Stimulated activated CD4-positive, alpha-beta T cell treated with anti-CD3 and anti-CD28 coated beads, Interleukin-1b, Interleukin-23, amount 100 ng/mL, for 1 hour (primary cell): ENCODE measurements at places on chromosomes 6 and 20.

DNA sequence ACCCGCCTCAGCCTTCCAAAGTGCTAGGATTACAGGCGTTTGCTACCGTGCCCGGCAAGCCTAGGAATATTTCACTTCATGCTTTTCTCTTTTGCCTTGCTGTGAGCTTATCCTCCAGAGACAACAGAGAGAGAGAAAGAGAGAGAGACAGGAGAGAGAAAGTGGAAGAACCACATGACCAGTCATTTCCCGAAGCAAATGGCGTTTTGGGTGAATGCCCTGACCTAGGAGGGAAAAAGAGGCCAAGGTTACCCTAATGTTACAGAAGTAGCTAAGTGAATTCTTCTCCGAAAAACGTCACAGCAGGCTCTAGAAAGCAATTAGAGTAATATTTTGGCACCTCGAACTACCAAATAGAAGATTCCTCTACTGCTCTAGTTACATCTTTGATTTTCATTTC lies 9.1 kb downstream of the SGK1 start:
- DNase-seq: no peak

DNA sequence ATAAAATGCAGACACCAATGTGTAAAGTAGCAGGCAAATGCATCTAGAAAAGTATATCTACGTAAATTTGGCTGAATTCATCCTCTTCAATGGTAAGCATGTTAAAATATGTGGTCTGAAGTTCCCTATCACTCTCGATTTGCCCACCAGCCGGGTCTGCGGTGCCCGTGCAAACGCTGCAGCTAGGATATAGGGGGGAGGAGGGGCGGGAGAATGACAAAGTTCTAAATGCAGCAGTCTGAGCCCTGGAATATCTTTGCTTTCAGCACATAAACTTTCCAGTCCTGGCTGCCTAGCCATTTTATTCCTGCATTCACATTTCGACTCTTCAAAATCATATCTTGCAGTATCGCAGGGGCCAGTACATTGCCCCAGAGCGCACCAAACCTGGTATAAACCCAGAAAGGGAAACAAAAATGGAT lies 708 bp downstream of the NRN1 start:
- DNase-seq: no peak

DNA sequence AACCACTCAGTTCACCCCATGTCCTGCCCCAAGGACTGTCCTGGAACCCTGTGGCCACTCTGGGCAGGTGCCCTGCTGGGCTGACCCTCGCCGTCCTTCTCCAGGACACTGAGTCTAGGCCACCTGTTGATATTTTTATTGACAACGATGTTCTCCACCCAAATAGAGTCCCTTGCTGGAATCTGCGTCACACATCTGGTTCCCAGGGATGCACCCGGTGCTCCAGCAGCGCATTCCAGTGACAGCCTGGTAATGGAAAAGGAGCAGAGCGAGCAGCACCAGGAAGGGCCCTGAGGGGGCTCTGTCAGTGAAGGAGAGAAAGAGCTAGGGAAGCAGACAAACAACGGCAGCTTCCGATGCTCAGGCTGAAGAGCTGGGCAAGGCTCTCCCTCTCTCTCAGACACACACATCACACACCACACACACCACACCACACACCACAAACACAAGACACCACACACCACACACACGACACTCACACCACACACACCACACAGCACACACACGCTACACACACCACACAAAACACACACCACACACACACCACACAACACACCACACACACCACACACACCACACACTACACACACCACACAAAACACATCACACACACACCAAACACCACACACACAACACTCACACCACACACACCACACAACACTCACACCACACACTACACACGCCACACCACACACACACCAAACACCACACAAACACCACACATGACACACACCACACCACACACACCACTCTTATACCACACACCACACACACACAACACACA lies 117.9 kb upstream of the THBS2 start:
- DNase-seq: no peak

DNA sequence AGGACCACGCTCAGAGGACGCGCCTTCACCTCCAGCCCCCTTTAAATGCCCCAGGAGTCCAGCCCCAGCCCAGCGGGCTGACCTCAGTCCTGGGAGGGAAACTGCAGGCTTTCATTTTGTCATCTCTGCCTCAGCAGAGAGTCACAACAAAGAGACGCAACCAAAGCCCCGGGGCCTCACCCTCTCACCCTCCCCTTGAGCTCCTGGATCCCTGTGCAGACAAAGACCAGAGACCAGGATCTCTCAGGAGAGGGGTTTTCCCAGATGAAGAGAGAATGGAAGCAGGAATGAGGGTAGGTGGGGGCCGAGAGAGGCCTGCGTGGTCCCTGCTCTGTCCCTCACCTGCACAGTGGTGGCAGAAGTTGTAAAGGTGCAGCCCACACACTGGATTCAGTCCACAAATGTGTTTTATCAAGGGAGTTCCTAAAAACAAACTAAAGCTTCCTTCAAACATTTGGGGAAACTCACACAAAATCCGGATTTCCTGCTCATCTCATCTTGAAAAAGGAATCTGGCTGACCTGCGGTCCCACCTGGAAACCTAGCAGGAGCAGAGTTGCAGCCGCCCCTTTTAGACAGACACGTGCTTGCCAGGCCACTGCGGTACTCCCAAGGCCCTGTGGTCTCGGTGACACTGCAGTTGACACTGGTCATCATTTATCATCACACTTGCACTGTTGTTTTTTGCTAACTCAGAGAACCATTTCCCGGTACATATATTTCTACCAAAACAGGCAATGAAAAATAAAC lies 27.1 kb downstream of the PTGIS start:
- no peak for DNase-seq

- DNase-seq: no peak
These were observed 292.1 kb downstream of the ADGB start for GRCh38 chr6:146890644-146891434.

DNA sequence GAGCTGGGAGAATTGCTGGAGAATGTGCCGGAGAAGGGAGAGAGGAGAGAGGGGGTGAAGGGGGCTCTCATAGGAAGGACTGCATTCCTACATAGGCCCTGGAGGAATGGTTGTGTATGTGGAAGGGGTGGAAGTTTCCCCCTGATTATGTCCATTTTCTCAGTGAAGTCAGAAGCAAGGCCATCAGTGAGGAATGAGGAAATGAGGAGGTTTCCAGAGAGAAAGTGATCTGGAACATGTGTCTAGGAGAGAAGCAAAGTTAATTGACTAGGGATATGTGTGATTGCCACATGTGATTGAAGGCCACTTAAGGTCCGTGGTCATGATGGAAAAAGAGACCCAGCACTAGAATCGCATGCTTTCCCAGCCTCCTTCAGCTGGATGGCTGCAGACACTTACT lies 42.3 kb downstream of the TBPL1 start:
- DNase-seq: no peak

GRCh38 chr6:39339868-39340550 lies 17.5 kb upstream of the KCNK16 start:
- no peak for DNase-seq

DNA sequence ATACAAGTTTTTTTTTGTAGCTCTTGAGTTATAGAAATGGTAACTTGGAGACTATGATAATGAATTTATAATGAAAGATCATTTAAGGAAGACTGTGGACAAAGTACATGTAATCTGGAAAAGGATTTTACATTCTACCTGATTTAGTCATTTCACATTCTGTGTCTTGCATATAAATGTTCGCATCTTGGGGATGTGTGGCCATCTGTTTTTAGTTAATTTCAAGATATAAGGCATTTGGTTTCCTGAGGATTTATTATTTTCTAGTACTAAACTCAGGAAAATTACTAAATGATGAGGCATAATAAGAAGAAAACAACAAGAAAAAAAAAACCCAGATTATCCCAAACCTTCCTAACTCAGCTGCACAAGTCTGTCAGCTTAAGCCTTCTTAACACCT lies 112.7 kb upstream of the PRL start:
- no peak for DNase-seq

GRCh38 chr6:108959972-108960582 lies 111.9 kb downstream of the ARMC2 start:
- no peak for DNase-seq

DNA sequence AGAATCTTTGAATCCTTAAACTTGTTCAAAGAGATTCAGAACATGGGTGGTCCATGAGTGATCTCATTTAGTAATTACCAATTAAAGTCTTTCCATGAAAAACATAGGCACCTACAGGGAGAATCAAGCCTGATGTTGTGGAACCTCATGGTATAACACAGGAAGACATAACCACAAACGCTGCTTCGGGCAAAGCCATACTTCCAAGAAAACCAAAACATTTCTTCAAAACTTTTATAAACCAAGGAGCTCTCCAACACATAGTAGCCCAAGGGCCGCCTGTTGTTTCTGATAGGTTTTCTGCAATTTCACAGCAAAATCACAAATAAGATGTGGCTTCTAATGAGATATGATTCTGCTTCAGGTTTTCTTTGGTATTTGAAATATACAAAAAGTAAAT lies 2.5 kb downstream of the CHD6 start:
- DNase-seq: no peak

- DNase-seq: peak; percentile 8
These were observed 1.2 kb downstream of the GSTA5 start for GRCh38 chr6:52839124-52840055.

DNA sequence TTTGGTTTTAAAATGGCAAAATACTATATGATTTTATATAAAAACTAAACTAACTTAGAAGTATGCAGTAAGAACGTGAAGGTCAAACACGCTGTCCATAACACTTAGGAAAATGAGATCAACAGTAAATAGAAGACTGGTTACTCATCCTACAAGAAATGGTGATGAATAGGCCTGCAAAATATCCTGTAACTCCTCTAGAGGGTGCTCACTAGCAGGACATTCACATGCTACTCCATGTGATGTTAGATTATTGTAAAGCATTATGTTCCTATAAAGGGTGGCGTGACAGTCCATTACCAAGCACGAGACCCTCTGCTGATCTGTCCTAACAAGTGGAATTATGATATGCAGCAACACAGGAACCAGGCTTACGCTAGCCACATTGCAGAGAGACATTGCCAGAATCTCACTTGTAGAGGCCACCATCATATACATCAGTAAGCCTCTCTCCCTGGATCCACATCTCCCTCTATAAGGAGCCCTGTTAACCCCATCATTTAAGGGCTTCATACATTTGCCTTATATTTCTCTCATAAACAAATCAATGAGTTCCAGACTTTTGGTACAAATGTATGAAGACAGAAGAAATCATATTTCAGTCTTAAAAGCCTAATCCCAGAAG lies 18.0 kb upstream of the DEFB129 start:
- DNase-seq: no peak

DNA sequence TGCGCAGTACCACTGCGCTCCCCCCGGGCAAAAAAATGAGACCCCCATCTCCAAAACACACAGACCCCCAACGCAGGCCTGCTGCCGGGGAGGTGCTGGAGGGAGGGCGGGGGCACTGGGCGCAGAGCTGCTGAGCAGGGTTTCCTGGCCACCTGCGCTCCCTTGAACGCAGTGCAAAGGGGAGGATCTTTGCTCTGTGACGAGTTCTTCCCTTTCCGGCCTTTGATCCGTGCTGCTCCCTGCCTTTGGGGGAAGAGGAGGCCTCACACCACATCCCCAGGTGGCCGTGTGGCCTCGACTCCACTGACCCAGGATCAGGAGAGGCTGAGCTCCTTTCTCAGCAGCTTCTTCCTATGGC lies 8.9 kb upstream of the COL20A1 start:
- DNase-seq: no peak

DNA sequence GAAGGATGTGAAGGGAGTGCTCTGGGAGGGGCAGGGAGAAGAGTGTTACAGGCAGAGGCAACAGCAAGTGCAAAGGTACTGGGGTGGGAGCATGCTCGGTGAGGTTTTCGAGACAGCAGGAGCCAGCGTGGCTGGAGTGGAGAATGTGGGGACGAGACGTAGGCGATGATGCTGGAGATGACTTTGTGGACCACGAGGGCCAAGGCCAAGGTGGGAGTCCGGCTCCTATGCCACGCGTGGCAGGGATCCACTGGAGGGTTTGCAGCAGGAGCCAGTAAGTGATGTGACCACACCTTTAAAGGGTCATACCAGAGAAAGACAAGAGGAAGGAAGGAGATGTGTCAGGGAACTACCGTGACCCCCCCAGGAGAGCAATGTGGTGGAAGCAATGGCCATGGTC lies 7.3 kb downstream of the PTGIS start:
- DNase-seq: no peak

GRCh38 chr6:83352424-83353061 lies 78.3 kb downstream of the ME1 start:
- no peak for DNase-seq

GRCh38 chr6:88997327-88997726 lies 33.9 kb upstream of the RNGTT start:
- DNase-seq: no peak

- DNase-seq: no peak
These were observed 88.1 kb downstream of the TNFRSF21 start for GRCh38 chr6:47221565-47221964.

DNA sequence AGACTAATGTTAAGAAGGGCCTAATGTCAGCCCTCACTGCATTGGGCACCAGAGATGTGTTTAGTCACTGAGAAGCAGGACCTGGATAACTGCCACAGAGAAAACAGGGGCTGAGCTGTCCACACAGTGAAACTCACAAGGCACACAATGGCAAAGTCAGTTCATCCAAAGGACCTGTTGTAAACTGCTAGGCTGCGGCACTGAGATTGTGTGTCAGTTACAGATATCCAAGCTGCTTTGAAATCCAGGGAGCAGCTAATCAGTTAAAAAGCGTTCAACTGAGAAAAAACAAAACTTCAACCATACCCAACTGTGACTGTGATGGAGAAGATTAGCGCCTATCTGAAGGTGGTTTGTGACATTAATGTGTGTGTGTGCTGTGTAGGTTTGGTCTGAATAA lies 27.8 kb upstream of the TMEM14A start:
- DNase-seq: no peak

- no peak for DNase-seq
These were observed 134.6 kb downstream of the PHACTR1 start for GRCh38 chr6:12851123-12851695.

- DNase-seq: no peak
These were observed 12.0 kb downstream of the RTN4IP1 start for GRCh38 chr6:106617302-106617701.

- DNase-seq: no peak
These were observed 64.3 kb downstream of the ADTRP start for GRCh38 chr6:11714116-11714797.

DNA sequence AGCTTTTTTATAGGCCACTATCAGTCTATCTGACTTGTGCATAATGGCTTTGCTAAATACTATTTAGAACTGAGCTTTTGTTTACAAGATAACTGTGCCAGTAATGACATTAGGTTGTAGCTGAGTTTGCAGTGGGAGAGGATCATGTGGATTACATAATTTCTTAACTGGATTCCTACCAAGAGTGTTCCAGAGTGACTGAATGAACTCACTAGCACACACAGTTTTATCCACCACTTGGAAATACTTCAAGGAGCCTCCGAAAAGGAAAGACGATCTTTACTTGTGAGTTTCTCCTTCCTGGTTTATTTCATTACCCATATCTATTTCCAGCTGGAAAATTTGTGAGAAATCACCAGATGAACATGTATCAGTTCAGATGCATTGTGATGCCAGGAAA lies 10.9 kb upstream of the SYNE1 start:
- DNase-seq: no peak
